ENCODE measurements at places on chromosomes 7 and 10.
A peak's percentile ranks its signal among the peaks of the same experiment; 100 is the strongest.

GRCh38 chr7:50069613-50070012, 23.4 kb downstream of the ZPBP start:
- DNase-seq = no peak

DNA sequence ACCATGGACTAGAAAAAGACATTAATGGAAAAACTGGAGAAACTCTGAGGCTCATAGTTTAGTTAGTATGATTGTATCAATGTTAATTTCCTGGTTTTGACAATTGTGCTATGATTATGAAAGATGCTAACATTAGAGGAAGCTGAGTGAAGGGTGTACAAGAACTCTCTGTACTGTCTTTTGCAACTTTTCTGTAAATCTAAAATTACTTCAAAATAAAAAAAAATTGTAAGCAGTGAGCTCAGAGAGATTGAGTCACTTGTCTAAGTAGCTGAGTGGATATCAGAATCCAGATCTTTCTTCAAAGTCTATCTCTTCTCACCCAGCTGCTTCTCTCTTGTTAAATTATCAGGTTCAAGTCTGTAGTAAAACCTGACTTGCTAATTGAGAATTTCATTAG, 181.1 kb downstream of the PLCE1 start:
- DNase-seq = no peak

- no peak for DNase-seq
Measured at GRCh38 chr10:124743191-124744101, 732 bp downstream of the FAM53B start.

DNA sequence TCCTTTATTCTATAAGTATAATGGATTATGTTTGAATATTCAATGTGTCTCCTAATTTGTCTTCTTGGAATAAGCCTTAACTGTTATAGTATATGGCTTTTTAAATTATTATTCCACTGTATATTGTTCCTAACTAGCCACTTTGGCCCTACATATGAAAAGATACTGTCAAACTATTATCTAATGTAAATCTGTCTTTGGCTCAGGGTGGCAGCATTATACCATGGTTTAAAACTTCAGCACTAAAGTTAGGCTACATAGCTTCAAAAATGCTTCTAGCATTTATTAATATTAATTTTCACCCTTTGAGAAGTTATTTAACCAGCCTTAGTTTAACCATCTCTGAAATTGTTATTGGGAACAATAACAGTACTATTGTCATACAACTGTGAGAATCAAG, 543.1 kb upstream of the MBL2 start:
- no peak for DNase-seq

DNA sequence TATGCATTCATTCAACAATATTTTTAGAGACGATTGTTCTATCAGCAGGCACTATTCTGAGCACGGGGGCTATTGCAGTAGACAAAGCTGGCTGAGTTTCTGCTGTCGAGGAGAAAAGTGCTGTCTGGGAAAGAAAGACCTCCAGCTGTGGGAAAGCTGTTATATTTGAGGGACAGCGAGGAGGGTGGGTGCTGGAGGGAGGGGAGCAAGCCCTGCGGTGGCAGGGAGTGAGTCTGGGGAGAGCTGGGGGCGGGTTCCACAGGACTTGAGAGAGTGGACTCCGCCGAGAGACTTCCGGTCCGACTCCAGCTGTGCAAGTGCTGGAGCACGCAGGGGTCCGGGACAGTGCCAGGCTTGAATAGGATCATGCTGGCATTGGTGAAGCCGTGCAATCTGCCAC, 602.1 kb upstream of the FOXK1 start:
- DNase-seq = no peak

GRCh38 chr10:42645103-42645502, 6.7 kb upstream of the ZNF33B start:
- DNase-seq = no peak

GRCh38 chr7:64639267-64640001, 26.5 kb upstream of the ZNF107 start:
- no peak for DNase-seq

GRCh38 chr10:97926055-97926454, 76.4 kb downstream of the GOLGA7B start:
- no peak for DNase-seq

DNA sequence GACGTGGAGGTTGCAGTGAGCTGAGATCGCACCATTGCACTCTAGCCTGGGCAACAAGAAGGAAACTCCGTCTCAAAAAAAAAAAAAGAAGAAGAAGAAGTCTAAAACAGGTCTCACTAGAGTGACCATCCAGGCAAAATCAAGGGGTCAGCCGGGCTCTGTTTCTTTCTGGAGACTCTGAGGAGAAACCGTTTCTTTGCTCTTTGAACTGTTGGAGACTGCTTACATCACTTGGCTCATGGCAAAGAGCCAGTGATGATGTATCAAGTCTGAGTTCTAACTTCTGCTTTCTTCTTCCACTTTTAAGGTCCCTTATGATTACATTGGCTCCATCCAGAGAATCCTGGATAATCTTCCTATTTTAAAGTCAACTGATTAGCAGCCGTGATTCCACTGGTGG, 306.8 kb downstream of the WDR11 start:
- no peak for DNase-seq

DNA sequence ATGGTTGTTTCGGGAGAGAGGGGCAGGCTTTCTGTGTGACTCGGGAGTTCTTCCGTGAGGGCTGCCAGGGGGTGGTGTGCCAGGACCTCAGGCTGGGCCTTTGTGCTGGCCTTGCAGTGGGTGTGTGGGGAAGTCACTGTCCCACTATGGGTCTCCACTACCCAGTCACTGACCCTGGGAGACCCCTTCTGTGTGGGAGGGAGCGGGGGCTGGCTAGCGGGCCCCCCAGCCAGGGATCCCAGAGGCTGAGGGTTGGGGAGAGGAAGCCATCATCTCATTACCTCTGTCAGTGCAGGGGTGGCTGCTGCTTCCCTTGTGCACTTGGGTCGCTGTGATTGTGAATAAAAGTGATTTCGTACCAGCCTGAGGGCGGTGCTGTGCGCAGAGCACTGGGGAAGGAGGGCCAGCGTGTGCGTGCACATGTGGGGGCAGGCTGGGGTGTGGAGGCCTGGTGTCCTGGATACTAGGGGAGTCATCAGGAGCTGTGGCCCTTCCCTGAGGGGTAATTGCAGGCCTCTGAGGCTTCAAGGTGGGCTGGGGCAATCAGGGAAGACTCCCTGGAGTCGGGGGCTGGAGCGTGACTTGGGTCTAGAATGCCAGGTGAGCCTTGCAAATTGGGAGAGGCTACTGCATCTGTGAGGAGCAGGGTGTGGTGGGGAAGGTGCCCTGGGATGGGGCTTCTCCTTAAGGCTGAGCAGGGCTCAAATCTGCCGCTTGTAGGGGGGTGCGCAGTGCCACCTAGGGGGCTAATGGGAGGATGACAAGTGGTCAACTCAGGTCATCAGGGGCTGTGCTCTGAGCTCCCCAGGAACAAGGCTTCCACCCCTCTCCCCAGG, 98.9 kb downstream of the NEURL1 start:
- peak; percentile 78 for DNase-seq

DNA sequence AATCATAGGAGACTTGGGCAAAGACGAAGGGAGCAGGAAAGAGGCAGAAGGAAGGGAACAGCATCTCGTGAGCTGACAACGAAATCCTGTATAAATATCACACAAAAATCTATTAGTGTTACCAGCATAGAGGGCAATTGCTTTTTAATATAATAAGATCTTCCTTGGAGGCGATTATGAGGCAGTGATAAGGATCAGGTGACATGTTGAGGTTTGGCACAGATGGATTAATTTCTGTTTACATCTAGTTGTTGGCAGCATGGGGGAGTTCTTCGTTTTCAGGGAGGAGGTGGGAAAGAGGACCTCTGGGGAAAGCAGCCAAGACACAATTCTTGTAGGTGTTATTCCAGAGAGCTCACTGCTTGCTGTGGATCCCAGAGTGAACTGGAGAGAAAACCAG, 163.8 kb downstream of the PLXNA4 start:
- no peak for DNase-seq
